ENCODE measurements at places on chromosomes 11 and 22.

GRCh38 chr11:105204636-105205035 is 65.1 kb upstream of the CARD18 start:
- DNase-seq, result no peak

GRCh38 chr11:94747601-94748041 is 20.5 kb upstream of the AMOTL1 start:
- no peak for DNase-seq

DNA sequence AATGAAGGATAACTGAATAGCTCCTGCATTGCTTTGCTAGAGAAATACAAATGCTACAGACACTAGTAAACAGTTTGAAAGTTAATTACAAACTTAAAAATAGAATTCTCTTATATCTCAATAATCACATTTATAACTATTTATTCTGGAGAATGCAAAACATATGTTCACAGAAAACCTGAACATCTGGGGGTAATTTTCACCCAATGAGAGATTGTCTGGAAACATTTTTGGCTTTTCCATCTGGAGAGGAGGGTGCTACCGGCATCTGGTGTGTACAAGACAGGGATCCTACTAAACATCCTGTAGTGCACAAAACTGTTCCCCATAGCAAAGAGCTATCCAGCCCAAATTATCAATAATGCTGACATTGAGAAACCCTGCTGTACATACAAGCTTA is 378.4 kb upstream of the CHORDC1 start:
- DNase-seq, result no peak

DNA sequence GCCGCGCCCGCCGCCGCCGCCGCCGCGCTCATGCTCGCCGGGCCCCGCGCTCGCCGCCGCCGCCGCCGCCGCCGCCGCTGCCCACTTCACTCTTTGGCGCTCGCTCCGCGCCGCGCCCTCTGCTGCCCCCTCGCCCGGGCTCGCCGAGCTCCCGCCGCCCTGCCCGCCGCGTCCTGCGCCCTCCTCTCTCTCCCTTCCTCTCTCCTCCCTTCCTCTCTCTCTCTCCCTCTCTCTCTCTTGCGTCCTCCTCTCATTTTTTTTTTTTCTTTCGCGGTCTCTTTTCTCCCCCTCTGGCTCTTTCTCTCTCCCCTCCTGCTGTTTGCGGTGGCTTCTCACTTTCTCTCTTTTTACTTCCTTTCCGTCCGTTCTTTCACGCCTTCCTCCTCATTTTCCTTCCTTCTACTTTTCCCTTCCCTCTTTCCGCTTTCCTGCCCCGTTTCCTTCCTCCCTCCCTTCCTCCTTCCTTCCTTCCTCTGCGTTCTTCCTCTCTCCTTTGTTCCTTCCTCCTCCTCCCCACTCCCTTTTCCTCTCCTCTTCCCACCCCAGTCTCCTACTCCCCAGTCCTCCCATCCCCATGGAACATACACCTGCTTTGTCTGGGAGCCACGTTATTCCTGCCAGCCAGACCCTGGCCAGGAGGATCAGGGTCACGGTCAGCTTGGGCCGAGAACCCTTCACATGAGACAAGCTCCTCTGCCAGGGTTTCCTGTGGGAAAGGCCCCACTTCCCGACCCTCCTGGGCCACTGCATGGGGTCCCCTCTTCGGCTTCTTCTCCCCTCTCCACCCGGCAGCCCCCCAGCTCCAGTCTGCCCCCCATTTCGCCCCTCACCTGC is 19.3 kb upstream of the SHISAL1 start:
- DNase-seq, result no peak

GRCh38 chr22:31086703-31087330 is 5.7 kb downstream of the SMTN start:
- DNase-seq, result no peak

DNA sequence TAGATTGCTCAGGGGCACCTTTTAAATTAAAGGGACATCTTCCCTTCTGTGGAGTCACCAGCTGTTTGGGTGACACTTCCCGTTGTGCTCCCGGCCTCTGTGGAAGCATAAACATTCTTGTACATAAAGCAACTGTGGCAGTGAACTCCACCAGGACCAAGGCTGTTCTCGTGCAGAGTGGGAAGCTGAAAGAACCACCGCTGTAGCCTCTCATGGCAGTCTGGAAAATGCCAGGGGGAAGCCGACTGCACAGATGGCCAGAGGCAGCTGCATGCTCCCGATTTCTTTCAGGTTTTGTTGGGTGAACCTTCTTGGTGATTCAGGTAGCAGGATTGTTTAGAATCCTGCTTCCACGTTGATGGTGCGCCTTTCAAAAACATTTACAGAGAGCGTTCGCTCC is 10.3 kb downstream of the UBASH3B start:
- DNase-seq, result no peak

Data from thoracic aorta (tissue), 2 donors.